ENCODE measurements at places on chromosomes 16 and 17.

- H3K27ac ChIP-seq = peak overlapping the region; percentile 69
- no peak for DNase-seq
- H3K4me1 ChIP-seq = no peaks in the 10 kb centered on the region
- peaks cover 44% of the 10 kb centered on the region for H3K36me3 ChIP-seq
- no peaks in the 10 kb centered on the region for H3K27me3 ChIP-seq
These were observed 4.5 kb upstream of the NECAB2 start for GRCh38 chr16:83963277-83964119.

GRCh38 chr17:57466017-57466471 lies 209.7 kb downstream of the MSI2 start:
- H3K27me3 ChIP-seq = no peaks in the 10 kb centered on the region
- no peak for DNase-seq
- peaks cover 22% of the 10 kb centered on the region for H3K4me1 ChIP-seq
- no peak overlapping the region for H3K4me3 ChIP-seq

- H3K4me3 ChIP-seq = no peak overlapping the region
- no peaks in the 10 kb centered on the region for H3K36me3 ChIP-seq
- H3K27me3 ChIP-seq = no peaks in the 10 kb centered on the region
- no peak overlapping the region for H3K27ac ChIP-seq
- no peak for DNase-seq
These were observed 17.7 kb downstream of the TNS4 start for GRCh38 chr17:40483679-40484078.

GRCh38 chr16:57740423-57741071 lies 5.0 kb downstream of the KATNB1 start:
- no peaks in the 10 kb centered on the region for H3K27me3 ChIP-seq
- peaks cover 16% of the 10 kb centered on the region for H3K4me1 ChIP-seq
- H3K27ac ChIP-seq = no peak overlapping the region
- peaks cover 9% of the 10 kb centered on the region for H3K36me3 ChIP-seq
- DNase-seq = no peak

GRCh38 chr17:27569884-27570577 lies 61.0 kb upstream of the LGALS9 start:
- no peak overlapping the region for H3K4me3 ChIP-seq
- DNase-seq = no peak
- no peak overlapping the region for H3K27ac ChIP-seq
- H3K4me1 ChIP-seq = no peaks in the 10 kb centered on the region
- no peaks in the 10 kb centered on the region for H3K27me3 ChIP-seq
- no peaks in the 10 kb centered on the region for H3K36me3 ChIP-seq

DNA sequence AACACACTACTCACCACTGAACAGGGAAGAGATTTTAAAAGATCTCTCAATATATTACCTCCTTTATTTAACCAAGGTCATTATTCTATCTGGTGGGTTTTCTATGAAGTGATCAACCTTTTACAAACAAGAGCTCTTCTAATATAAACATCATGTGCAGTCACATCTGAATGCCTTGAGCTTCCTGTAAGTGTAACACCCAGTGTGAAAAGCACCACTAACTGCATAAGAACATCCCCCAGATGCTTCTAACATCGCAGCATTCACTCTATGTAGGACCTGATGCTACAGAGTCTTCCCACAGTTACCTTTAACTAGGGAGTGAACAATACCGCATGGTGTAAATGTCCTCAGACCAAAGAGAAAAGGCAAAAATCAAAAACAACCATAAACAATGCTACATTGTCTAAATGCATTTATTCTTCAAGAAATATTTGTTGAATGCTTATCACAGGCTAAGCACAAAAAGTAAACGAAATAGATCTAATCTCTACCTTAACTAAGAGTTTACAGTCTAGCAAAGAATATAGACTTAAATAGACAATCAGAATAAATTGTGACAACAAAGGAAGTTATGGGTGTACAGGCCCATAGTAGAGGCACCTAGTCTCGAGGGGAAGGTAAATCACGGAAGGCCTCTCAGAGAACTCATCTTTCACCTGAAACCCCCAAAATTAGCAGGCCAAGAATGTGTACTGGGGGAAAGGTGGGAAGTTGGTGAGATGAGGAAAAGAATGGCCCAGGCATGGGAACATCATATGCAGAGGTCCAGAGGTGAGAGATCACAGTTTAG lies 16.2 kb downstream of the SKAP1 start:
- H3K36me3 ChIP-seq = no peaks in the 10 kb centered on the region
- no peak overlapping the region for H3K27ac ChIP-seq
- H3K4me1 ChIP-seq = no peaks in the 10 kb centered on the region

DNA sequence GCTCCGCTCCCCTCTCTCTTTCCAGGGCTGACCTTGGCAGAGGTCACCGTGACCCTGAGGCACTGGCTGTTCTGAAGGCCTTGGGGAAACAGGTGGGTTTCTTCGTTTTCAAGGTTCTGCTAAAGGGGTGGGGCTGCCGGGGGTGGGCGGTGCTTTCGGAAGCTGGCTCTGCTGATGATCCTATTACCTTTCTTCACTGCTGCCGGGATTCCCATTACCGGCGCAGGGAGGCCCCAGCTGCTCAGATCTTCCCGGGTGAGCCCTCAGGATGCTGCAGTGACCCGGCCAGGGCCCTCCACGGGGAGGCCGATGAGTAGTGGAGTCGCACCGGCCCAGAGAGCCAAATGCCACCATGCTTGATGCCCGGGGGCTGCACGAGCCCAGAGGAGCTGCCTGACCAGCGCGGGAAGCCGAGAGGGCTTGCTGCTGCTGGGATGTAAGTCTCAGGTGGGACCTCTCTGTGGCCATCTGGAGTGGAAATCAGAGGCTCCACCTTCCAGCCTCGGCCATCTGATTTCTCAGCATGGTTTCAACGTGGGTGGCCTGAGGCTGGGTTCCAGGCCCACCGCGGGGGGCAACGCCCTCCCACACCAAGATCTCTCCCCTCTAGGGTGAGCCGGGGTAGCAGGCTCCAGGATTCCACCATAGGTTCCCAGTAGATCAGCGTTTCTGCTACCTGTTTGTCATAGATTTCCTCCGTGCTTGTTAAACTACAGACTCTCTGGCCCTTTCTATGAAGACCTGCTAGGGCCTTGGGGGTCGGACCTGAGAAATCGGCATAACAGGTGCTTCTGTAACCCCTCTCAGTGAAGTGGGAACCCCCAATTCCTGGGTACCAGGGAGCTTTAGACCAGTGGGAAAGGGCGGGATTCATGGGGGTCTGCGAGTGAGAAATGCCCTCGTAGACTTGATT lies 21.6 kb upstream of the ADCY7 start:
- H3K4me3 ChIP-seq = peak overlapping the region; percentile 76
- no peak overlapping the region for H3K27ac ChIP-seq
- no peak for DNase-seq
- H3K36me3 ChIP-seq = no peaks in the 10 kb centered on the region

DNA sequence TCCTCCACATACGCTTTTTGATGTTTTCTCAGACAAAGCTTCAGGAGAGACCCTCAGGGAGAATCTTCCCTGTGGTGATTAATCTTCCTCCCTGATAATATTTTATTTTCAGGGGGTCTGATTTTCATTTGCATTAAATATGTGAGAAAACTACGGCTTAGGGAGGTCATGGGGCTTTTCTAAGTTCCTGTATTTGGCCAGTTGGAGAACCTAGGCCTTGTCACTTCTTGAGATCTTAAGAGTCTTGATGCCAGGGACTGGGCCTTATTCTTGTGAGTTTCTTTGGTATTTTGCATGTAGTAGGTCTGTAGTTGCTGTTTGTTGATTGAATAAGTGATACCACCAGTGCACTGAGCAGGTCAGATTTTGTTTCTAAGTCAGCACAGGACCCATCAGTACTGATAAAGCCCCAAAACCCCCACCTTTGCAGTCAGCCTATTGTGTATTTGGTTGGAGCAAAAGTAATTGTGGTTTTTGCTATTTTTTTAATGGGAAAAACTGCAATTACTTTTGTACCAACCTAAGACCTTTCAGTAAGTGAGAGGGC lies 130.1 kb downstream of the PRKCA start:
- DNase-seq = no peak
- H3K4me3 ChIP-seq = no peak overlapping the region
- H3K27me3 ChIP-seq = no peaks in the 10 kb centered on the region
- peaks cover 12% of the 10 kb centered on the region for H3K4me1 ChIP-seq
- no peak overlapping the region for H3K27ac ChIP-seq

Measured in thoracic aorta (tissue), 2 donors.